ENCODE measurements at places on chromosomes 12 and 14.

GRCh38 chr12:89828575-89828974 lies 119.9 kb upstream of the ATP2B1 start:
- DNase-seq = no peak

DNA sequence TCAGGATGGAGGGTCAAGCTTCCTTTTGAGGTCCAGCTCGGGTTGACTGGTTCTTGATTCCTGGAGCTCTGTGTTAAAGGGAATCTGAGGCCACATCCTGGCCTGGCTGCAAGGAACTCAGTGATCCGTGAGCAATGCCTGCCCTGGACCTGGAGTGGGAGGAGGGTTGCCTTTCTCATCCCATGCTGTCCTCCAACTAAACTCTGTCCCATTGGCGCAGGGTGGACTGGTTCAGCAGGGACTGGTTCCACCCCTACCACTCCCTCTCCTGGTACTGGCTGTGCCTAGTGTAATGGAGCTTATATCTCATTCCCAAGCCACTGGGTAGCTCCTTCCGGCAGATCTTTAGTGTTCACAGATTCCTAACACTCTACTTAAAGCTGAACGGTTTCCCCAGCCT lies 3.9 kb upstream of the CMKLR1 start:
- DNase-seq = no peak

GRCh38 chr14:64410084-64410774 lies 22.1 kb downstream of the MTHFD1 start:
- DNase-seq = no peak

DNA sequence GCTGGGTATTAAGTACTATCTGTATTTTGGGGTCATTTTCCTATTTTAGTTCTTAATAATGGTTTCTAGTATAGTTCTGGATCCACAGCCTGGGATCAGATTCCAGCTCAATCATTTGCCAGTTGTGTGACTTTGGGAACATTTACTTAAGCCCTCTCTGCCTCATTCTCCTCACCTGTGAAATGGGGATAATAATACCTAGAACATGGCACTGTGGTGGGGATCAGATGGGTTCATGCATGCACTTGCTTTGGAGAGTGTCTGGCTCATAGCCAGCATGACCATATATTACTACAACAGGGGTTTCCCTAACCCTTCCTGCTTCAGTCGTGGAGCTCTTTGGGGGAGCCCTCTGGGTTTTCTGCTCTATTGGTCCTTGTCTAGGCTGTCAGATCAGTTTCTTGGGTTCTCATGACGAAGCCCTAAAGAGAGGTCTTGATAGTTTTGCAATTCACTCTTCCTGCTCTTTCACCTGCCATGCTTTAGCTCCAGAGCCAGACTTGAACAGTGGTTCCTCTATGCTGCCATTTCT lies 34.1 kb upstream of the SMOC1 start:
- DNase-seq = no peak

- DNase-seq = no peak
Observed at GRCh38 chr12:68823696-68824095, 15.7 kb downstream of the MDM2 start.

DNA sequence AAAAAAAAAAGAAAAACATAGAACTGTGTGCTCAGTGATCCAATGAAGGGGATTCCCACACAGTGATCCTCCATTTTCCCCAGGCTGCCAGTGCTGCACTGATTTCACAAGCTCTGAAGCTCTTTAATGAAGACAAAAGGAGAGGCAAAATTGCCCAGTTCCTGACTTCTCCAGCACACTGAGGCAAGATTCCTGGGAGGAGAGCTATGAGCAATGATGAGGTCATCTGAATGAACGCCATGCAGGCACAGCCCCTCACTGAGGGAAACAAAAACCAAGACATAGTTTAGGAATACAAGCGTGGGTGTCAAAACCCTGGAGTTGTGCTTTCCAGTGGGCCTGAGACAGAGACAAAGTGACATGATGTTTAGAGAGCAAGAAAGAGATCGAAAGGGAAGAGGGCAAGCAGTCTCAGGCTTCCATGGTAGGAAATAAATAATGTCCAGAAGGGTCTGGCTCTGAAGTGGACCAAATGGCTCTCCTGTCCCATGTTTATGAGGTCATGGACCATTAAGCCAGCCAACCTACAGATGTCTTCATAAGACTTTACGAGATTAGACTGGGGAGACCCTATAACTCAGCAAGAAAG lies 40.9 kb upstream of the SMUG1 start:
- no peak for DNase-seq

DNA sequence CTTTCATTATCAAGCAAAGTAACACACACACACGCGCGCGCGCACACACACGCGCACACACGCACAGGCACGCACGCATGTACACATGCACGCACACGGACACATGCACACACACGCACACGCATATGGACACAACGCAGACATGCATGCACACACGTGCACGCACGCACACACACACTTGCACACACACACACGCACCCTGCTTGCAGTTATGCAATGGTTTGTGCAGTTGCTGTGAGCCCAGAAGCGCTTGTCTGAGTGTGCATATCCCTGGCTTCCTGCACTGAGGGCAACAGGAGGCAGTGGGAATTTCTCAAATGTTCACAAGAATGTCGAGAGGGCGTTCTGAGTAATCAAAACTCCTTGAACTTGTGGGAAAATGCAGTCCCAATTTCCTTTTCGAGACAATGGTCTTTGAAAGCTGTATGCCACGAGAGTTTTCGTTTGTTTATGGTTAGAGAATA lies 41.6 kb downstream of the NFKBIA start:
- DNase-seq = no peak

DNA sequence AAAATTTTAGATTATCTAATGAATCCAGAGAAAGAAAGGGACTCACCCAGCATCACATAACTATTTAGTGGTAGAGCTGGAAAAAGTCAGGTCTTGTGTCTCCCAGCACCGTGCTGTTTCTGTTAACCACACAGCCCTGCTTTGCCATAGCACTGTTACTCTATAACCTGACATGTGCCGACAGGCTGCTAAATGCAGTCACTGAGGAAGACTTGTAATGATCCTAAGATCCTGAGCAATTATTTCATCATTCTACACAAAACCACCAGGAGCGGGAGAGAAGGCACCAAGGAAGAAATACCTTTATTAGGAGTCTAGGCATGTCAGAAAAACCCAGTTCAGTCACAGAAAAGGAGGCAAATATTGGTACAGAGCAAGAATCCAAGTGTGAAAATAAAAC lies 3.1 kb upstream of the NOXRED1 start:
- no peak for DNase-seq

GRCh38 chr14:38882533-38882932 lies 220.5 kb downstream of the SEC23A start:
- no peak for DNase-seq

DNA sequence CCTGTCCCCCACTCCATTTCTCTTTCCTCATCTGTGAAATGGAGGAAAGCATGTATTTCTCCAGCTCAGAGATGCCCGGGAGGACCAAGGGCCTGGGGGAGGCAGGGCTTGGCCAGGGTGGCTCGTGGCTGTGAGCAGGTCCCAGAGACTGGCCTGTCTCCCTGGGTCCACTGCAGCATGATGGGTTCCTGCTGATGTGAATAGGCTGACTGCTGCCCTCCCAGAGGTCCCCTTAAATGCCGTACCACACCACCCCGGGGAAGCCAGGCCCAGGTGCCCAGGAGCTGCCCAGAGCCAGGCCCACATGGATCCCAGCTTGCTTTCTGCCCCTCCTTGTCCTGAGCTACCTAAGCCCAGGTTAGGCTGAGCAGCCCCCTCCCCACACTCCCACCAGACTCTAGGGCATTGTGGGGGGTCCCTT lies 158.2 kb upstream of the C14orf180 start:
- no peak for DNase-seq

DNA sequence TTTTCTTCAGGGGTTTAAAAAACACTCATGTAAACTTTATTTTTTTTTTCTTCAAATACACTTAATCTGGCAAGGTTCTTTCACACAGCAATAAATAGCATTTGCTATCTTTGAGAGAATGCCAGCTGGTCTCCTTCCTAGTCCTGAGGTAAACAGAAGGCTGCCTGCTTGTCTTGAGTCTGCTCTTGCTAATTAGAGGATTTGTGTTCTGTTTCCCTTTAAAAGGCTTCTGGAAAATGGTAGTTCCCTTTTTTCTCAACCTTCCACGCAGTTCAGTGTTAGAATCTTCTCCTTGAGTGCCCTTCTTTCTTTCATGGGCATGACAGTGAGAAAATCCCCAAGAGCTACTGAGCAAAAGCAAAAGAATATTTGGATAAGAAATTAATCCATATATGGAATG lies 92.3 kb upstream of the DCN start:
- no peak for DNase-seq

DNA sequence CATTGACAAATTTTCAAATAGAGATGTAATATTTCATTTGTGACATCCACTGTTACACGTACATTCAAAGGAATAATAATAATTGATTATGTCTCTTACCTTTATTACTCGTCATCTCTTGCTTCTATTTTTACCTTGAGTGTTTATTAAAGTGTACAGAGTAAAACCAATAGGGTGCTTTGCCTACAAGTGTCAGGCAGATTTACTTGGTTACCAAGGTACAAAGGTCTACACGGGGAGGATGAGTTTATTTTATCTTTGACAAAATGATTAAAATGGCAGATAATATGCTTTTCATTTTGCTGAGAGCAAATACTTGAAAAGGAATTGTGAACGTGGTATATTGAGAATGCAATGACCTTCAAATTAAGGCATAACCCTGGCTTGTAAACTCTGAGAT lies 137.8 kb upstream of the SOX5 start:
- DNase-seq = no peak

DNA sequence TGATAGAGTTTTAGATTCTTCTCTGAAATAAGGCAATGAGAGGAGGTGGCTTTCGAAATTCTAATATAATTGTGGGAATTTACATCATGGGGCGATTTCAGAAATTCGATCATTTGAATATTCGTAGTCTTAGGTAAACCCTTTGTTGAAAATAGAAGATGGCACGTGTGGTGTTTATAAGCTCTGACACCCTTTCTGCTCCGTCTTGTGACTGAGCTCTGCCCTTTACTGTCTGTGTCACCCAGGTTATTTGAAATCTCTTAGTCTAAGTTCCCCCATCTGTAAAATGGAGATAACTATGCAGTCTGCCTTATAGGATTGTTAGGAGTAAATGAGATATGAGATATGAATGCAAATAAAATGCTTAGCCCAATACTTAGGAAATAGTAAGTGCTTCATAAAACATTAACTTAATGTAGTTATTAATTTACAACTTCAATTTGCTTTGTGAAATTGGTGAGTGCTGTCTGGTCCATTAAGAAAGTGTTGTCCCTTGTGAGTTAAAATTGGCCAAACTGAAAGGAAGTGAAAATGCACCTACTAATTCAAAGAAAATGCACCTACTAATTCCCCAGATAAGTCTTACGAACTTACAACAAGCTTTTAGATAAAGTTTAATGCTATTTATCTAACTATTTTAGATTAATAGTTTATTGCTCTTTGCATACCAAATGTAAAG lies 1.5 kb downstream of the BMAL2 start:
- DNase-seq = no peak

GRCh38 chr12:18496156-18496555 lies 234.8 kb downstream of the PIK3C2G start:
- DNase-seq = no peak

- no peak for DNase-seq
Observed at GRCh38 chr12:71948390-71948789, 9.7 kb downstream of the TPH2 start.

DNA sequence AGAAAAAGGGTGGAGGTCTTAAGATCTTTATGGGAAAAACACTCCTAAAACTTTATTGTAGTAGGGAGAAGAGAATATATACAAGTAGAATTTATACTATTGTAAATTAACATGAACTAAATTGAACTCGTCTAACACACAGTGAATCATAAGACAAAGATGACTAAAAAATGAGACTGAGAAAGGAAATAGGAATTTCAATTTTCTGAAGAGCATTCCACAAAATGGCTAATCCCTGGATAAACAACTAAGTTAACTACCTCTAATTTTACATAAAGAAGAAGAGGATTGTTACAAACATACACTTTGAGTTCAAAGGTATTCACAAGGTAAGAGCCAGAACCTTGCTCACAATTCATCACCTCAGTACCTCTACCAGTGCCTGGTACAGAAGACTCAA lies 2.0 kb downstream of the MAP4K5 start:
- DNase-seq = no peak

DNA sequence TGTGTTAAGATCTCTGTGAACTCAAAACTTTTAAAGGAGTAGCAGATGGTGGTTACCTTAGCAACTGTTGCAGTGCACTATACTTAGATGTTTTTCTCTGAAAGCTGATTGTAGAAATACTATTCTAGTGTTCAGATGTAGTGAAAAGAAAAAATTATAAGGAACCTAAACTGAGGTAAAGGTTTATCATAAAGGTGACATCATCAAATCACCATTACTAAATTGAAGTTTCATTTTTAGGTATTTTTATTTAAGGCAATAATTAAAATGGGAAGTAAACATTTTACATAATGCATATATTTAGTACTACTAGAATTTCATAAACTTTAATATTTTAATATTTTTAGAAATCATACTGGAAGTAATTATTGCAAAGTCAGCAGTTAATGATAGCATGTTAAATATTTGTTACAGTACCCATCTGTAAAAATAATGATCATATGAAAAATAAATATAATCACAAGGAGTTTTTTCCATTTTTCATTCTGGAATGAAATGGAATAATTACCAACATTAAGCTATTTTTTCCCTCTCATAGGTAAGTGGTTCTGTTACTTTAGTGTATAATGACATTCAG lies 141.1 kb upstream of the NAV3 start:
- DNase-seq = no peak

GRCh38 chr12:131795690-131796410 lies 32.3 kb upstream of the MMP17 start:
- DNase-seq = no peak

- no peak for DNase-seq
Observed at GRCh38 chr12:23375621-23376020, 573.8 kb downstream of the SOX5 start.

DNA sequence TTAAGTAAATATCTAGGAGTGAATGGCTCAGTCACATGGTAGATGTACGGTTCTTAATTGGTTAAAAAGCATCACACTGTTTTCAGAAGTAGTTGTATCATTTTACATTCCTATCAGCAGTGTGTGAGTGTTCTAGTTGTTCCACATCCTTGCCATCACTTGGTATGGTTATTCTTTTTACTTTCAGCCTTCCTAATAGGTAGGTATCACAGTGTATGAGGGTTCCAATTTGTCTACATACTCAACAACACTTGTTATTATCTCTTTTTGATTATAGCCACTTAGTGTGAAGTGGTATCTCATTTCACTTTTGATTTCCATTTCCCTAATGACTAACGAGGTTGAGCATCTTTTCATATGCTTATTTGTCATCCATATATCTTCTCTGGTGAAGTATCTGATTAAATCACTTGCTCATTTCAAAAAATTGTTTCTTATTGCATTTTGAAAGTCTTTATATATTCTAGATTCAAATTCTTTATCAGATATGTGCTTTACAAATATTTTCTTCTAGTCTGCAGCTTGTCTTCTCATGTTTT lies 3.5 kb upstream of the SPRYD3 start:
- no peak for DNase-seq

GRCh38 chr12:121456551-121456950 lies 56.6 kb downstream of the RNF34 start:
- DNase-seq = no peak

GRCh38 chr12:121364683-121365121 lies 12.5 kb upstream of the ANAPC5 start:
- no peak for DNase-seq

- DNase-seq = no peak
Observed at GRCh38 chr14:99426813-99427346, 53.8 kb downstream of the SETD3 start.

GRCh38 chr14:90785471-90785870 lies 30.8 kb downstream of the TTC7B start:
- no peak for DNase-seq
